ENCODE measurements at places on chromosomes 3 and 15.

DNA sequence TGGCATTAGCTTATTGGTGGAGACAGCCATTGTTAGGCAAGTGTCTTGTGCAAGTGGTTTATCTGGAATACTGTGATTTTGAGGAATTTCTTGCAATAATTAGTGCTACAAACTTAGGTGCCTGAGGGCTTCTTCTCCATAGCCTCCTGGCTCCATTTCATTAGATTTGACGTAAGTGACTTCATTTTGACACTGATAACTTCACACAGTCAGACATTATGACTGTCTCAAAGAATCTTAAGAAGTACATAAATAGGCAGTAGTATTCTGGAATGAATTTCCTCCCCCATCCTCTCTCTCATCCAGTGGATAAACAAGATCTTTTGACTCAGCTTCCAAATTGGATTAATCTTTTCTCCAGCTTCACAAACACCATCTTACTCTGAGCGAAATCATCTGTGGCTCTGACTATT, 19.0 kb downstream of the ARL14 start:
- no peak for DNase-seq

- DNase-seq = no peak
Observed at GRCh38 chr3:122578069-122578740, 755 bp downstream of the PARP15 start.

- DNase-seq = peak; percentile 61
Observed at GRCh38 chr15:56821721-56822425, 88.6 kb upstream of the ZNF280D start.

- no peak for DNase-seq
Observed at GRCh38 chr3:62655691-62656063, 219.5 kb downstream of the CADPS start.

DNA sequence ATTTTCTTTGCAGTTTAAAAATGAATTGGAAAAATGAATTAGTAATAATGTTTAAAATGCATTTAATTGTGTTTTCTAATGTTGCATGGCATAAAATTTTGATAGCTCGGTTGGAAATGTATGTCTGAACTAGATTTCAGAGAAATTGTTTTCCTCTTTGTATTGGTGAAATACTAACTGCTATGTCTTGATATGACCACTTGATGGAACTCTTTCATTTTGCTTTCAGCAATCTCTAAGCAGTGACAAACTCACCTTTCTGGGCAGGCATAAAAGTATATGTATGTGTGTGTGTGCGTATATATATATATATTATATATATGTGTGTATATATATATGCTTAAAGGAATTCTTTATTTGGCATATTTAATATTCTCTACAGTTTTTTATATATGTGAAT, 239.3 kb upstream of the ZNF717 start:
- DNase-seq = no peak

GRCh38 chr3:169199283-169199682, 464.2 kb downstream of the MECOM start:
- DNase-seq = no peak

- no peak for DNase-seq
Observed at GRCh38 chr15:23561914-23562313, 3.6 kb upstream of the MKRN3 start.

GRCh38 chr3:155772801-155773200, 27.9 kb upstream of the PLCH1 start:
- no peak for DNase-seq

GRCh38 chr15:74434263-74435136, 742 bp upstream of the SEMA7A start:
- DNase-seq = no peak

DNA sequence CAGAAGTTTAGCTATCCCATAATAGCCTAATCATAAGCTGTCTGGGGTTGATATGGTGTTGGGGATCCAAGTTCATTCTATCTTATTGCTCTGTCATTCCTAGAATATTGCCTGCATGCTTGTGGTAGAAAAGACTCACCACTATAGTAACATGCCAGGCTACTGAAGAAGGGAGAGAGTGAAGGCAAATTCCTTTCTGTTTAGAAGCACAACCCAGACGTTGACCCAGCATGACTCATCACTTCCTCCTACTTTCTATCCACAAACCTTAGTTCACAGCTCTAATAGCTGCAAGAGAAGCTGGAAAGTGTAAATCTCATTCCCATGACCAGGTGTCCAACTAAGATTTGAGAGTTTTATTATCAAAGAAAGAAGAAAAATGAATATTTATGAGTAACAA, 57.8 kb upstream of the NMD3 start:
- no peak for DNase-seq

DNA sequence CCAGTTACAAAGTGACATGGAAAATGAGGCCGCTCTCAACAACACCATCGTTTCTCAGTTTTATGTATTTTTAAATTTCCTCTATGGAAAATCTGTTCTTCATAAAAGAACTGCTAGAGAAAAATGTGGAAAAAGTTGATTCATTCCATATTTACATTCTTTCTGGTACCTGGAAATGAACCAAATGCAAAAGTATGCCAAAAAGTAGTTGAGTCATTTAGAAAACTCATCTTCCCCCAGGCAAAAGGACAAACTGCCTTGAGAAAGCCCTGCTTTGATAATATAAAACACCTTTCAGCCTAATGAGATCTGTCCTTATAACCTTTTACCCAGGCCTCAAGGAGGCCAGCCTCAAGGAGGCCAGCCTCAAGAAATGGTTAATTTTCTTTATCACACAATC, 283.0 kb upstream of the VEPH1 start:
- no peak for DNase-seq

DNA sequence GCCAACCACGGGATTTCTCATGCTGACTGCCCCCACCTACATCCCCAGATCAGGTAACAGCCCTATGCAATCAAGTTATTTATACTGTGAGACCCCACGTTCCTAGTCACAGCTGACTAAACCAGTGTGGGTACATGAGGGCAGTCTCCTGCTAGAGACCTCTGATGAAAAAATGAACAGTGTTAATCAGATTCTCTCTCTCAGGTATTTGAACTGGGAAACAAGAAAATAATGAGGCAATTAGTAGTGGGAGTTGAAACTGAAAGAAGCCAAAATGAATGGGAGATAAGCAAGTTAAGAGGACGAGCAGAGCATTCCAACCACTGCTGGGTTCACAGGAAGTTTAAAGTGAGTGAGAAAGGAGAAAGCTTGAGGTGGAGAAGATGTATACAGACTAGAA, 98.5 kb upstream of the MYO5C start:
- no peak for DNase-seq

- DNase-seq = no peak
Observed at GRCh38 chr15:76345880-76346668, 9.5 kb downstream of the ISL2 start.

DNA sequence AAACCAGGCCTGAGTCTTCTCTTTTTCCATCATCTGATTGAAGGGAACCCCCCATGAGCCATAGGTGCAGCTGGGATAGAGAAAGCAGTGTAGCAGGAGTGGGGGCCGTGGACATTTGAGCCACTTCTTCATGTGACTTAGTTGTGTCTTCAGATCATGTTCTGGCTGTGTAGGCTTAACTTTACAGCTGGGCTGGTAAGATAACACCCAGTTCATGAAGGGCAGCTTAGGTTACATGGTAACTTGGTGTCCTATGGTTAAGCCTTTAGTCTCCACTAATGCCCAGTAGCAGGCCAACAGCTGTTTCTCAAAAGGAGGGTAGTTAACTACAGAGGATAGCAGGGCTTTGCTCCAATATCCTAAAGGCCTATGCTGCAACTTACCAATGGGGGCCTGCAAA, 11.4 kb upstream of the SNRPN start:
- DNase-seq = no peak

GRCh38 chr3:9808345-9809037, 1.6 kb upstream of the TTLL3 start:
- DNase-seq = no peak

DNA sequence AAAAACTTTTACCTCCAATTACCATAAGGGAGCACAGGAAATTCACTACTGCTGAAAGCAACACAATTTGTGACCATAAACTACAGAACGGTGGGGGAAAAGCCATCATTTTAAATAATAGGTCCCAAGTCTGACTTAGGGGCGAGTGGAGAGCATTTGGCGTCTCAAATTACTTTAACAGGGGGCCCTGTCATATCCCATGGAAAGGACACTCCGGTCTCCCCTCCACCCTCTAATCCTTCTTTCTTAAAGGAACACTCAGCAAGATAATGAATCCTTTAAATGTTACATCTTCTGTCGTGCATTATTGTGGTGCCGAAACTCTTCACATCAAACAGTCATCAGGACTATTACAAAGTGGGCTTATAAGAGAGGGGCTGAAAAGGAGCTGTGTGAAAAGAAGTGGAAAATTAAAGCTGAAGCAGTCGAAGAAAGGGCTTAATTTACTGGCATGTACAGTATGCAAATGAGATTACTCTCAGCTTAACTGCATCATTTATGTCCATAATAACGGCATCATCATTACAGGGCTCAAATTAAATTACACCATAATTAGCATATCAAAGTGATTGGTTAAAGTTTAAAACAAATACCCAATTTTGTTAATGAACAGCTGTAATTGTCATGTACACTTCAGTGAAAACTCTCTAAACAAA, 342.2 kb downstream of the FOXP1 start:
- DNase-seq = no peak

GRCh38 chr3:71078723-71079525, 504.6 kb downstream of the FOXP1 start:
- DNase-seq = no peak

DNA sequence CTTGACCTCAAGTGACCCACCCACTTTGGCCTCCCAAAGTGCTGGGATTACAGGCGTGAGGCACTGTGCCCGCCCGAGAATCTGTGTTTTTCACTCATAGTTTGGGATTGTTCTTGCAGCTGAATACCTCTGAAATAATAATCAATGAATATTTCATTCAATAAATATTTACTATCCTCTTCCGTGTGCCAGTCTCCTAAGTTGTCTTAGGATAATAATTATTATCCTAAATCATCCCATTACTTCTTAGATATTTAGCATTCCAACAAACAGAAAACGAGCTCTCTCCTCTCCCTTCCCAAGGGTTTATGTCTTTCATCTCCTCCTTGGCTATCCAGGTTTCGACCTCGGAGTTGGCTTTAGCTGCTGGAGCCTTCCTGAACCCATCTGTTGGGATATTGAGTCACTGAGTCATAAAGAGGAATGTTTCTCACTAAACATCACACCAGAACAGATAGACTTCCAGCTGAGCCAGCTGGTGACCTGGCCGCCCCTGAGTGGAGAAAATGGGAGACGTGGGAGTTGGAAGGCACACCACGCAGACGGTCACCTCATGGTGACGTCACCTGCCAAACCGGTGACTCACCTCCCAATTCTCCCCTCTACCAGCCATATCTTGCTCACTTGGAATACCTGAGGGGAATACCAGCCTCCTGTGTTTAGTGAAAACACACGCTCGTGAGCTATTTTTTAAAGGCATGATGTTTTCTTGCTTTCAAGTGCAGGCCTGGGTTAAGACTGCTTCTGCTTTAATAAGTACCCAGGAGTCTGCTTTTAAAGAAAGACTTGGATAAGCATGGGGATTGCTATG, 43.9 kb downstream of the BHLHE40 start:
- no peak for DNase-seq

GRCh38 chr3:1072041-1072440, 20.8 kb upstream of the CNTN6 start:
- DNase-seq = no peak

DNA sequence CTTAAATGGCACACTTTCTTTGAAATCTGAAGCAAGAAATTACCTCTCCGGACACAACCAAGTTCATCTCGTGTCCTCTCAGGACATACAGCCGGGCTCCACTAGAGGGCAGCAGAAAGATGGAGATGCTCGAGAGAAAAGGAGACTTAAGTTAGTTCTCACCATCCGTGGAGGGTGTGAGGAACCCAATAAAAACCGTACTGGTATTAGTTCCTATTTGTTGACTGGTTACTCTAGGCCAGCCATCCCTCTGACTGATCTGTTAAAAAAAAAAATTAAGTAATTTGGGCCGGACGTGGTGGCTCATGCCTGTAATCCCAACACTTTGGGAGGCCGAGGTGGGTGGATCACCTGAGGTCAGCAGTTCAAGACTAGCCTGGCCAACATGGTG, 7.9 kb upstream of the CYP11A1 start:
- peak; percentile 79 for DNase-seq

All from right forelimb (tissue), 1 donor.